ENCODE measurements at places on chromosomes 2 and 18.

GRCh38 chr2:165927353-165927752 is 26.2 kb downstream of the TTC21B start:
- no peak for DNase-seq

- DNase-seq, result no peak
Measured at GRCh38 chr2:224723586-224724217, 7.5 kb upstream of the CCDC195 start.

- DNase-seq, result no peak
Measured at GRCh38 chr2:20330192-20330591, 20.5 kb downstream of the PUM2 start.

DNA sequence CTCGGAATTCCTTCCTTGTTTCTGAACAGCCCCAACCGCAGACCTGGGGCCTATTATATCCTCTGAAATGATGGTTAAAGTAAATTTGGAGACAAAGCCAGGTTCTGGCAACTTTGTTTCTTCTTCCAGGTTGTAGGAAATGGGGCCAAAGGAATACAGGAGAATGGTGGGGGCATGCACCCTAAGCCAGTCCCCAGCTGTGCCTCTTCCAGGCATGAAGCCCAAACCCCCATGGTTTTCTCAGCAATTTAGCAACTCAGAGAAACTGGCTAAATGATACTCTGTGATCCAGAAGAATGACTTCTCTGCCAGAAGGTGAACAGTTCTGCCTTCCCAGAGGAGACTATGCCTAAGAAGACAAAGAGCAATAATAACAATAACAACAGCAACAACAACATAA is 635.0 kb upstream of the FANCL start:
- DNase-seq, result no peak
